ENCODE measurements at places on chromosomes 2 and 18.

DNA sequence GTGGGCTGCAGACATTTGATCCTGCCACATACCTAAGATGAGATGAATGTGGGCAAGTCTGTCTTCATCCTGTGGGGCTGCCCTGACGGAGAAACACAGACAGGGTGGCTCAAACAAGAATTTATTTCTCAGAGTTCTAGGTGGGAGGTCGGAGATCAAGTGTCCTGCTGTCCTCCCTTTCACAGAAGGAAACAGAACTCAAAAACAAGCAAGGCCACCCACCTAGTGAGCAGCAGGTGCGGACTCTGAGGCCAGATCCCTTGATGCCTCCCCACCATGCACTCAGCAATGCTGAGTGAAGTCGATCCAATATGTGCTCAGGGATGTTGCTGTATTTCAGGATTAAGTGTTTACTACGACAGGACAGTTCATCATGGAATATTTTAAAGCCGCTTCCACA is 63.0 kb upstream of the SNTG2 start:
- DNase-seq: no peak

DNA sequence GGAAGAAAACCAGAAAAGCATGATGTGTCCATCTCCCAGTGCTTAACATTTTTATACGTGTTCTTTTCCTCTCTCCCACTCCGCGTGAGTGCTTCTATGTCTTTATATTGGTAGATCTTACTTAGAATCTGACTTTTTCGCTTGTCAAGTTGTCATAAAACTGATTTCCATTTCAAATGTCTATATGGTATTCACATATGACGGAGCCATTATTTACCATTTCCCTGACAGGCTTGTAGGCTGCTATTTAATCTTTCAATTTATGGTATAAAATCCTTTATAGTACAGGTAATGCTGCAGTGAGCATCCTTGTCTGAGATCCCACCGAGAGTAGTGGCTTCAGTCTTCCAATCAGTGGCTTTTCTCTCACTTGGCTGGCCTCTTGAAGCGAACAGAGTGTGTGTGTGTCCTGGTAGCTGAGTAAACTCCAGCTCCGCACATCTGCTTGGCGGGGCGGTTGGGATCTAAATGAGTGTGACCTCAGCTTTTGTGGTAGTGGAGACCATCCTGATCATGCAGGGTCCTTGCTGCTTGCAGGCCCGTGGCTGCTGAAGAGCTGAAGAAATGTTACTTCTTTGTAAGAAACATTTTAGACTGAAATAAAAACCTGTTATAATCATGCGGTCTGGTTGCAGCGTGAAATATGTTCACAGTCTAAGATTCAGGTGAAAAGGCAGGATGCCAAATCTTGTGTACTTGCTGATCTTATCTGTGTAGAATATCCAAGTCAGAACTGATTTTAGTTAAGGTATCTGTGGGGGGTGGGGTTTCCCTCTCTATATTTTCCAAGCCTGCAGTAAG is 40.2 kb downstream of the INPP4A start:
- DNase-seq: no peak

GRCh38 chr2:200307724-200308545 is 1.4 kb downstream of the SPATS2L start:
- DNase-seq: no peak

DNA sequence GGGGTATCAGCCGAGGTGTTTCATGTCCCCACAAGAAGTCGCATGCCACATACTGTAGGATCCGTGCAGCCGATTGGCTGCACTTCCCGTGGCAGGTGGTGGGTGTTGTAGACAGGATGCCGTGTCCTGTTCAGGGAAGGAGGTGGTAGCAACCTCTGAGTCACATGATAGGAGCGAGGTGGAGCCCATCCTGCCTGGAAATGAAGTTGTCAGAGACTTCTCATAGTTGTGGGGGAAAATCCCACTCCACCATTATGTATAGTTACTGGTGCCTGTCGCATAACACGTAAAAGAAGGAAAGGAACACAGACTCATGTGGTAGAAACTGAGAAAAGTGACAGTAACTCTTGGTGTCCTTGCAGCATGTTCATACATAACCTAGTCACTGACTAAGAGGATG is 91.4 kb upstream of the IL1R2 start:
- DNase-seq: no peak

GRCh38 chr2:23379220-23379695 is 5.7 kb upstream of the KLHL29 start:
- no peak for DNase-seq

DNA sequence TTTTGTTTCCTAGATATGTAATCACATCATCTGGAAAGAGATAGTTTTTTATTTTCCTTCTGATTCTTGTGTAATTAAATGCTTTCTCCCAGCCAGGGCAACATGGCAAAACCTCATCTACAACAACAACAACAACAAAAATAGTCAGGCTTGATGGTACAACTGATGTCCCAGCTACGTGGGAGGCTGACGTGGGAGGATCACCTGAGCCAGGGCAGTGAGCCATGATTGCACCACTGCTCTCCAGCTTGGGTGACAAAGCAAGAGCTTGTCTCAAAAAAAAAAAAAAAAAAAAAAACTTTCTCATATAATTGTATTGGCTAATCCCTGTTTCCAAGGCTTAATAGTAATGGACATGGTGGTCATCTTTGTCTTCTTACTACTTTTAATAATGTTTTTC is 26.4 kb upstream of the PGAP1 start:
- no peak for DNase-seq

DNA sequence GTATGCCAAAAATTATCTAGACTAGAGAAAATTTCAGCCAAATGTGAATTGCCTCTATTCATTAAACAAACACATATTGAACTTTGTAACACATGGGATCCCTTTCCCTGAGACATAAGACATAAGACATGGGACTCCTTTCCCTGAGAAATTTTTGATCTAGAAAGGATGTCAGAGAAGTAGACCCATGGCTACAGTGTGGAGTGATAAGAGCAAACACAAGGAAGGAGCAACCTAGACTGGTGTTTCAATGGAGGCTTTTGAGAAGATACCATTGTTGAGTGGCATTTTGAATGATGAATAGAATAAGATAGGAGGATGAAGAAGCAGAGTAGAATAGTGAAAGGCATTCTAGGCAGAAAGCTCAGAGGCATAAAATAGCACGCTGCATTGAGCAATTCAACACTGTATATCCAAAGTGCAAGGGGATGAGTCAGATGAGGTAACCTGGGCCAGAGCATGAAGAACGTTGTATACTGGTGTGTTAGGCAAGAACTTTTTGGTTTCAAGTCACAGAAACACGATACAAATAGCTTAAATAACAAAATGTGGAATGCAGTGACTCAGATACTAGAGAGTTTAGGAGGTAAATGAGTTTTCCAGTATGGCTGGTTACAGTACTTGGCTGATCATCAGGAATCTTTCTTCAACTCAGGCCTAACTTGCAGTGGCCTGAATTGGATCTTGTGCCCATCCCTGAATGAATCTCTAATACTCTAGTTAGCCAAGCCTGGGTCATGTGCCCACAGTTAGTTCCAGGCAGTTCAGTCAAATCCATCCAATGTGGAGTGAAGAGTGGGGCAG is 129.8 kb upstream of the TANK start:
- no peak for DNase-seq

GRCh38 chr2:74374509-74375205 is 5.5 kb downstream of the DCTN1 start:
- DNase-seq: peak; percentile 90

DNA sequence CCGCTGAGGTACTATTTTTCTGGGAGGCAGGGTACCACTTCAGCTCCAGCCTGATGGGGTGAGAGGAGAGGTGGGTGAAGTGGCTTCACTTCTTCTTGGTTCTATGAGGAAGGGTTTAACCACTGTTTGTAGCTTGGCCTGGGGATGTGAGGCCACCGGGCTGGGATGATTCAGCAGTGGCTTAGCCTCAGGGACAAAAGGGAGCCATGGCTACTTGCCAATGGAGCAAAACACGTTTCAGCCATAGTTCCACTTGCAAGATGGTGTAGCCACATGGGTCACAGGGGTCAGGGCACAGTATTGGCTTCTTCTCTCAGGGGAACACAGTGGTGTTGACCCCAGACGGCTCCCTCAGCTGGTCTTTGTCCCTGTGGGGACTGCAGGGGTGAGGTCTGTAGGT is 14.9 kb downstream of the ZDBF2 start:
- no peak for DNase-seq

GRCh38 chr2:226703514-226703913 is 96.1 kb downstream of the IRS1 start:
- no peak for DNase-seq

DNA sequence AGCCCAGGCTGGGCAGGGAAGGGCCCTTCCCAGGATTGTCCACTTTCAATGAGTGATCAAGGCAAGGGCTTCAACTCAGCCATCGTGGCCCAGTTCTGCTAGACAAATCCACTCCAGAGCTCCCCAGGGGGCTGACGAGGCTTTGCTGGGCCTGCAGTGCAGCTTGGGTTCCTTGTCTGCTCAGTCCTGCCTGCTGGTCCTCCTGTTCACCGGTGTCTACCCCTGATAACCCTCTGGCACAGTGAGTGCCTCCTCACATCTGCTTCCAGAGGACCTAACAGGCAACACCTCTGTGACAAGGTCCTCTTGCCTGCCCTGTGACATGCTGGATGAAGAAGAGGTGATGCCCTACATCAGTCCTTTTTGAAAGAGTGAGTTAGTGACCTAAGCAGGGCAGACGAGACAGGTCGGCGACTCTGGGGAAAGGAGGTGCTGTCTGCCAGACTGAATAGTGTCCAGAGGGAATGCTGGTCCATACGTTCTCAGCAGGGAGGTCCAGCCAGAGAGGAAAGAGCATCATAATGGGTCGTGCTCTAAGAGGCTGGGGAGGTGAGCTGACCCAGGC is 20.9 kb upstream of the KCNF1 start:
- no peak for DNase-seq

GRCh38 chr2:64914735-64915509 is 74.3 kb upstream of the SLC1A4 start:
- no peak for DNase-seq

- no peak for DNase-seq
Measured at GRCh38 chr18:54762386-54762785, 65.9 kb upstream of the RAB27B start.

GRCh38 chr2:219471476-219472371 is 27.0 kb upstream of the GMPPA start:
- no peak for DNase-seq

- DNase-seq: peak; percentile 76
Measured at GRCh38 chr2:174176898-174177297, 71.4 kb downstream of the OLA1 start.

GRCh38 chr2:149904352-149905175 is 317.0 kb upstream of the MMADHC start:
- DNase-seq: no peak

- DNase-seq: no peak
Measured at GRCh38 chr2:221468317-221468716, 103.8 kb downstream of the EPHA4 start.

- DNase-seq: peak; percentile 12
Measured at GRCh38 chr18:30970196-30970816, 72.2 kb downstream of the DSC3 start.

- DNase-seq: no peak
Measured at GRCh38 chr2:31940920-31941319, 69.9 kb downstream of the MEMO1 start.

- DNase-seq: no peak
Measured at GRCh38 chr2:234048049-234048448, 2.5 kb upstream of the SPP2 start.

Measured in NCI-H2227 treated with DMSO at 0.1 percent for 48 hours (cell line).